NCI-H187 (cell line): ENCODE measurements at places on chromosomes 1 and 21.

- DNase-seq, result peak; percentile 51
Measured at GRCh38 chr1:151820940-151821339, 10.7 kb downstream of the RORC start.

GRCh38 chr1:11880181-11880575, 21.4 kb upstream of the NPPB start:
- DNase-seq, result no peak

DNA sequence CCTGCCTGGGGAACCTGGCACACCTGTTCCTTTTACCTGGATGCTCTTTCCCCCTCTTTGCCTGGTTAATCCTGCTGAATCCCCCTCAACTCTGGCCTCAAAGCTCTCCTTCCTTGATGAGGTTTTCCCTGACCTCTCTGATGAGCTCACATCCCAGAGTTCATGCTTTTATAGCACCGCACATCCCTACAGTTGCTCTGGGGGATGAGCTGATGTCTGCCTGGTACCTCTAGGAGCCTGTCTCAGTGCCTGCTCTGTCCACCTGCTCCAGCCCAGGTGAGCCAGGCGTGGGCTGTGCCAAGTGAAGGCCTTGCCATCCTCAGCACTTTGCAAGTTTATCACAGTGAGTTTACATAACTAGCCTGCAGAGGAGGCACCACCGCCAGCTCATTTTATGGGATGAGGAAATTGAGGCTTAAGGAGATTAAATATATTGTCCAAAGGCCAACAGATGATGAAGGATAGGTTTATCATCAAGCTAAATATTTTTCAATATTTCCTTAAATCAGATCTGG, 58.6 kb upstream of the TMPRSS2 start:
- DNase-seq, result no peak

GRCh38 chr1:74629283-74629682, 44.3 kb downstream of the ERICH3 start:
- no peak for DNase-seq

DNA sequence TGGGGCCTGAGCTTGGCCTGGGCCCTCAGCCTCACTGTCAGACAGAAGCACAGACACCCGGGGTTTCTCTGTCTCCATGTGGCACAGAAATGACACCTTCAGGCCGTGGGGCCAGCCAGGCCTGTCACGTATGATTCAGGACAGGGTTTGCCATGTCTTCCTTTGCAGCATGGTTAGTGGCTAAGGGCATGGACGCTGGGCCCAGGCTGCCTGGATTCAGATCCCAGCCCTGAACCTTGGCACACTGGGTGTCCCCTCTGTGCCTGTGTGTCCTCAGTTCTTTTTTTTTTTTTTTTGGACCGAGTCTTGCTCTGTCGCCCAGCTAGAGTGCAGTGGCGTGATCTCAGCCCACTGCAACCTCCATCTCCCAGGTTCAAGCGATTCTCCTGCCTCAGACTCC, 73.6 kb downstream of the SPSB1 start:
- DNase-seq, result no peak

- no peak for DNase-seq
Measured at GRCh38 chr1:172658871-172659453, at the start of gene FASLG. Gene FASLG, plus strand, starts transcription at chr1:172659103. Its CDS starts 99 bp downstream, at chr1:172659202.

GRCh38 chr1:29396438-29397255, 160.3 kb downstream of the PTPRU start:
- DNase-seq, result no peak

- DNase-seq, result no peak
Measured at GRCh38 chr1:165900576-165901380, 73.4 kb downstream of the UCK2 start.

DNA sequence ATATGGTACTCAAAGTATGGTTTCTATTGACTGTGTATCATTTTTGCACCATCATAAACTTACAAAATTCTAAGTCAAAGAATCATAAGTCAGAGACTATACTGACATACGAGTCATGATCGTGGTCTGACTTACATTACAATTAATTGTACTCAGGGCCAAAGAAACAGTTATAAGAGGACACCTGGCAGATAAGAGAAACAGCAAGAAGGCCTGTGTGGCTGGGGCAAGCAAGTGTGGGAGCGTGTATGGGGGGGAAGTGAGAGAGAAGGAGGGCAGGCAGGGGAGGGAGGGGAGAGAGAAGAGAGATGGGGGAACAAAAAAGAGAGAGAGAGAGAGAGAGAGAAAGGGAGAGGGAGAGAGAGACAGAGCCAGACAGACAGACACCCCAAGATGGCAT, 70.9 kb downstream of the RERE start:
- DNase-seq, result no peak

- no peak for DNase-seq
Measured at GRCh38 chr1:206463137-206463536, 7.1 kb upstream of the IKBKE start.

DNA sequence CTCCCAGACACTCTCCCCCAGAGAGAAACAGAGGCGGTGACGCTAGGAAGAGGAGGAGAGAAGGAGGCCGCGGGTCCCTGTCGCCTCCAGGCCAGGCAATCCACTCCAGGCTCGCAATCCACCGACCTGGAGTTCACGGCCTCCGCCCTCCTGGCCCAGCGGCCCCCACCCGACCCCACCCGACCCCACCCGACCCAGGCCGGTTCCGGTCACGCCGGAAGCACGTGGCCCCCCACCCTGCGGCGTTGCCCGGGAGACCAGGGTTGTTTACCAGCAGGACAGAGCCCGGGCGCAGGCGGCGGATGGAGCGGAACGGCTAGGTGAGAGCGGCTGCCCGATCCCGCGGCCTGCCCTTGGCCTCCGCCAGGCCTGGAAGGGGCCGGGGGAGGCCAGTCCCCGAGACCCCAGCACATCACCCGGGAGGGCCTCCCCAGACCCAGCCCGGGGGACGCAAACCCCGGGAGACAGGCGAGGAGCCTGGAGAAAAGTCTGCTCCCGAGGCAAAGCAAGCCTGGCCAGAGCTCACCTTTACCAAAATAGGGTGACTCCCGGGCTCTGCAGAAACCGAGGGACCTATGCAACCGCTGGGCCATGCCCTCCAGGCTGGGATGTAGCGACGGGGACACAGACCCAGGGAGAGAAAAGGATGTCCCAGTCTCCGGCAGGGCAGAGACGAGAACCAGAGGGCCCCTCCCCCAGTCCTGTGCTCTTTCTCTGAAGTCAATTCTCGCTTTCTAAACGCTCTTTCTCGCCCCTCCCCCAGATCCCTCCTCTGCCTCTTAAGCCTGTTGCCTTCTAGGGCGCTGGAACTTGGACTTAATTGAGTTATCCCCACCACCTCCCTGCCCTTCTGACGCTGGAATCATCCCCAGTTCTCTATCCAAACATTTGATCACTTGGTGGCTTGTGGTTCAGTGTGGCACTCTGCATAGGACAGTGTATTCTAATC, at the start of the genes PLA2G2C and UBXN10:
PLA2G2C (minus strand) TSS at position 685 of the 949 bp plus-strand sequence. CDS start 9,155 bp downstream, outside the sequence.
UBXN10 (plus strand) TSS at position 263 of the 949 bp plus-strand sequence. CDS start 4,466 bp downstream, outside the sequence.
- no peak for DNase-seq

- no peak for DNase-seq
Measured at GRCh38 chr1:217747156-217747769, 116.1 kb downstream of the SPATA17 start.

DNA sequence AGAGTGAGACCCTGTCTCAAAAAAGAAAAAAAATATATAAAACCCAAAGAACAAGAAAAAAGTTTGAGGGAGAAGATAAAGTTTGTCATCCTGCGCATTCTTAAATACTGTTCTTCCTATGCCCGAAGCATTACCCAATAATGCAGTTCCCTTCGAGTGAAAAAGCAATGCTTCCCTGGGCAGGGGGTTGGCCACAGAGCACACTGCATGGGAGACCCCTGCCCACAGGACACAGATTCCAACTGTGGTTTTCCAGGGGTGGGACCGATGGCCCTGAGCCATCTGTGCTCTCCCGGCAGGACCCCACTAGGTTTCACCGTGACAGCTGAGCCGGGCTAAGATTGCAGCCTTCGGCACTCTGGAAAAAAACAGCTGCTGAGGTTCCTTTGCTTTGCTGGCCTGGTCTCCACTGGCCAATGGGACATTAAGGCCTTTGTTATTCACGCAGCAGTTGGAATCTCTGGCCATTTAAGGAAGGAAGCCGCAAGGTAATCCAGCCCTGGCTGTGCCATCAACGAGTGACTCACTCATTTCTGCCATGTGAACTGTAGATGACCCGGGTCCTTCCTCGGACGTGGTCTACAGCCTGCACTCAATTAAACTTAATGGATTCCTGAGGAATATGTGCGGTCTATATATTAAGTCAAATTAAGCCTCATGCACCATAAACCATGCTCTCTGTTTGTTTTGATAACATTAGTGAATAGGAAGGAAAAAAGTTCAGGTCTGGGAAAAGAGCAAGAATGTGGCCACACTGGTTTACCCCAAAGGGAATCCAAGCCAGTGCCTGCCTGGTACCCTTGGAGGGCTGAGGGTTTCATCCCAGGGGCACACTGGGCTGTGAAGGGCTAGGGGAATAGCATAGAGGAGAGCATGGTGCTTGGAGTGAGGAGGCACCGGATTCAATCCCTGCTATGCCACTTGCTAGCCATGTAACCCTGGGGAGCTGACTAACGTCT, 163.2 kb downstream of the ZBTB18 start:
- DNase-seq, result no peak

- DNase-seq, result no peak
Measured at GRCh38 chr1:234295068-234295467, 78.2 kb upstream of the COA6 start.

DNA sequence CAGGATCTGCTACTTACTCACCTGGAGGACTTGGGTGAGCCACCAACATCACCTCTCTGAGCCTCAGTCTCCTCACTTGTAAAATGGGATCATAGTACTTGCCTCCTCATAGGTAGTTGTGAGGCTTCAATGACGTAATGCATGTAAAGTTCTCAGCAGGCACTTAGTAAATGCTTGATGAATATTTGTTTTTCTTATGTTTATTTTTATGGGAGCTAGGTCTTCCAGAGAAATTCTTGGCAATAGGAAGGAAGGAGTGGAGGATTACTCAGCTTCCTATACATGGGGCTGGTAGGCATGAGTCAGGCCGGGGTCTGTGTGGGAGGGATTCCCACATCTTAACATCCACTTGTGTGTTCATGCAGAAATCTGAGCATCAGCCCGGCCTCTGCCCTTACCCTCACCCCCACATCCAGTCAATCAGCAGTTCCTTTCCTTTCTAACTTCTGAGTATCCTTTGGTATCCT, 95.4 kb upstream of the USP24 start:
- no peak for DNase-seq

- no peak for DNase-seq
Measured at GRCh38 chr1:26344147-26344920, 9.6 kb downstream of the CRYBG2 start.

GRCh38 chr1:42784946-42785693, at the start of gene TMEM269:
Gene TMEM269, plus strand, starts transcription at chr1:42784991. Its CDS starts 4,903 bp downstream, at chr1:42789894.
- DNase-seq, result no peak

GRCh38 chr1:221032637-221033280, 153.5 kb downstream of the HLX start:
- DNase-seq, result no peak

DNA sequence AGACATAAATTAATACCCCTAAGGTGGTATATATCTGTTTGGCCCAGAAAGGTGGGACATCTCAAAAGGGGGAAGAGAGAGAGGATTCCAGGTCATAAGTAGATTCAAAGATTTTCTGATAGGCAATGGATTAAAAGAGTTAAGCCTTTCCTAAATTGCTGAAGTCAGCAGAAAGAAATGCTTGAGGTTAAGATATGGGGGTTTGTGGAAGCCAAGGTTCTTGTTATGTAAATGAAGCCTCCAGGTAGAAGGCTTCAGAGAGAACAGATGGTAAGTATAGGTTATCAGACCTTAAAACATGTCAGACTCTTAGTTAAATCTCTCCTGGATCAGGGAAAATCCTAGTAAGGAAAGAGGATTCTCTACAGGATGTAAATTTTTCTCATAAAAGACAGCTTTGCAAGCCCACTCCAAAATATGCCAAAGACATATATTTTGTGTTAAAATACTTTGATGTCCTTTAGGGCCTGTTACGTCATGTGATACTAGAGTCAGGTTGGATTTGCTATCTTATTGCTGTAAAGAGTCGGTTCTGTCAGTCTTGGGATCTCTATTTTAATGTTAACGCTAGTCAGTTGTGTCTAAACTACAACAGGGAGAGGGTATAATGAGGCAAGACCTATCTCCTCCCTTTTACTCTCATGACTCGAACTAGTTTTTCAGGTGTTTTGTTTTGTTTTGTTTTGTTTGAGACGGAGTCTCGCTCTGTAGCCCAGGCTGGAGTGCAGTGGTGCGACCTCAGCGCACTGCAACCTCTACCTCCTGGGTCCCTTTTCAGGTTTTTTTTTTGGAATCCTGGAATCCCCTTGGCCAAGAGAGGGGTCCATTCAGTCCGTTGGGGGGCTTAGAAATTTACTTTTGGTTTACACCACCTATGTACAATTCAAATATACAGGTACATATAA, 30.6 kb downstream of the RGS2 start:
- no peak for DNase-seq

GRCh38 chr1:62391369-62391971, 45.4 kb upstream of the USP1 start:
- no peak for DNase-seq

DNA sequence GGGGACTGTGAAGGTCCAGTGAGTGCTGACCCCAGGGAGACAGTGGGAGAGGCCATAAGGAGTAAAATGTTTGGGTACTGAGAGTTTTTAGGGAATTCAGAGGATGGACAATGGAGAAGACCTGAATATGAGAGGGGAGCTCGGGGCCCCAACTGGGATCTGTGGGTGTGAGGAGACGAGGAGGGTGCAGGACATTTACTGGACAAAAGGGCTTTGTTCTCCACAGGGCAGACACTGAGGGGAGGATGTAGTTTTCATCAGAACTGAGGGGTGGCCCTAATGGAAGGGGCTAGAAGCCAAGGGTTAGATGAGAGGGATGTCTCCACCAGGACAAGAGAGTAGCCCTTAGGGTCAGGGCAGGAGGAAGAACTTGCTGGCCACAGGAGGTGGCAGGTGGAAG, 30.0 kb downstream of the TMCC2 start:
- no peak for DNase-seq

- no peak for DNase-seq
Measured at GRCh38 chr1:35533586-35533985, 23.6 kb downstream of the KIAA0319L start.

DNA sequence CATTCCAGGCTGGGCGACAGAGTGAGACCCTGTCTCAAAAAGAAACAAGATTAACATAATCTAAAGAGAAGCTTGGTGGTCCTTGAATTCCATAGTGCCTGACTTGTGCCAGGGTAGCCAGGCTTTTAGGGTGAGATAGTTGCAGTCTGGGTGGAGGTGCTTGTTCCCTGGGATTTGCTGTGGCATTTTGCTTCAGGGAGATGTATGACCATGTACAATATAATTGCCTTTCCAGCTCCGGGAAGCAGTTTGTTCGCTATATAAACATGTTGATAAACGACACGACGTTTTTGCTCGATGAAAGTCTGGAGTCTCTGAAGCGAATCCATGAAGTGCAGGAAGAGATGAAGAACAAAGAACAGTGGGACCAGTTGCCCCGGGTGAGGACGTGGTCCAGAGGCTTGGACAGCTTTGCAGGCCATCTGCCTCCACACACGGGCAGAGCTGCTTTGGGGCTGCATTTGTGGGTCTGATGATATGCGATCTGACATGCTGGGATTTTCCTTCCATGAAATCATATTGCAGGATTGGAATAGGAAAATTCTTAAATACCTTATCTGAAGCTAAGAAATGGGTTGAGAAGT, 49.4 kb upstream of the KIF1B start:
- no peak for DNase-seq
